H54 (cell line): ENCODE measurements at places on chromosomes 2 and 18.

DNA sequence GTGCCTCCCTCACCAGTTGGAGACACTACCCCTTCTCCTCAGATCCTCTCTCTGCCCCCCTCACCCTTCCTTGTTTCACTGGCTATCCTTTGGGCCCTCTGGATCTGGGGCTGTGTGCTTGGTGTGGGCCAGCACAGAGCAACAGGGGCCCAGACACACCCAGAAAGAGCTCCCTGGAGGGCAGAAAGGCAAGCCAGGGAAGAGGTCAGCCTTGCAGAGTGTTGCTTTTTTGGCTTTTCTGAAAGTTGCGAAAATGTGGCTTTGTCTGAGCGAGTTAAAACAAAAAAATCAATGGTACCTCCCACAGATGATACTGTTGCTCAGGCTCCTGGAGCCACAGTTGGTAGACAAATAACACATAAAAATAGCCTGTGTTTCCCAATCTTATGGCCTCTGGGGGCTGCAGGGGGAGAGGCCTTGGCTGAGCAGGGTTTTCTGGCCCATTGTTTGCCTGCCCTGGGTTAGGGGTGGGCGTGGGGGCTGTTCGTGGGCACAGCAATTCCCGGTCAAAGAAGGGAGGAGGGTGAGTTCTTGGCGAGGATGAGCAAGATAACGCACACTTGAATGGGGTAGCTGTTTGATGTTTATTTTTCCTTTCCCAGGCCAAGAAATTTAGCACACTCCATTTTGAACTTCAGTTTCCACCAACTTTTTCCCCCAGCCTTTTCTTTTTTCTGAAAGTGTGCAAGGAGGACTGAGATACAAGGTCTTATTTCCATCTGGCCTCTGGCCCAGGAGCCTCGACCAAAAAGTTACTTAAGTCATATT, 167.0 kb upstream of the HAAO start:
- DNase-seq = no peak

GRCh38 chr2:3490191-3491170, 28.9 kb downstream of the ADI1 start:
- DNase-seq = no peak

GRCh38 chr2:137228566-137228965, 463.2 kb downstream of the THSD7B start:
- no peak for DNase-seq

GRCh38 chr2:96679848-96680247, 37.3 kb downstream of the FER1L5 start:
- DNase-seq = no peak

- DNase-seq = no peak
Observed at GRCh38 chr2:1766425-1766824, 22.1 kb upstream of the PXDN start.

GRCh38 chr18:7844017-7844416, 276.9 kb downstream of the PTPRM start:
- no peak for DNase-seq

GRCh38 chr2:32357318-32358110, 691 bp downstream of the BIRC6 start:
- peak; percentile 39 for DNase-seq

GRCh38 chr2:236261452-236261851, 2.8 kb downstream of the ASB18 start:
- no peak for DNase-seq

DNA sequence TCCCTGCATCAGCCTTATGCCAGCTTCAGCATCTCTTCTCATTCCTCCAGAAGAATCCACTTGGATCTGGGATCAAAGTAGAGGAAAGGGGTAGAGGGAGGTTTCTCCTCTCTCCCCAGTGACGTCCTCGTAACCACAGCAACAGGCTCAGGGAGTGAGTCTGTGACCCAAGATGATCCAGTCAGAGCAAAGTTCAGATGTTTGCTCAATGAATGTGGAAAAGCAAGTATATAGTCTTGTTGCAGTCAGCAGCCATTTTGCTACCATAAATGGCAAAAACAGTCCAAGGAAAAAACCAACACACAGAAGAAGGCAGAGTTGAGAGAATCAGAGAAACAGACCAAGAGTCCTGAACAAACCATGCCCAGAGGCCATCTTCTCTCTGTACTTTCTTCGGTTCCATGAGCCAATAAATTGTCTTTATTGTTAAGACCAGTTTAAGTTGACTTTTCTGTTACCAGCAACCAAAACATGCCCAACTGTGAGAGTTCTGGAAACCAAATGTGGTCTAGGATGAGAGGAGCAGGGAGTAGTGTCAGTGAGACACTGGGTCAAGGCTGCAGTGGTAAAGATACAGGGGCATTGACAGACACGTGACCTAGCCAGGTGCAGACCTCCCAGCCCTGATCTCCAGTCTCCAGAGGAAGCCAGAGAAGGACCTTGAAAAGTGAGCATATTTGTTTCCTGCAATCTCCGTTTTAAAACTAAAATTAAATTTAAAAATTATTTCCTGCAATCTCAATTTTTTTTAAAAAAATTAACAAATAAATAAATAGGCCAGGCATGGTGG, 3.2 kb upstream of the CXCR1 start:
- DNase-seq = no peak

DNA sequence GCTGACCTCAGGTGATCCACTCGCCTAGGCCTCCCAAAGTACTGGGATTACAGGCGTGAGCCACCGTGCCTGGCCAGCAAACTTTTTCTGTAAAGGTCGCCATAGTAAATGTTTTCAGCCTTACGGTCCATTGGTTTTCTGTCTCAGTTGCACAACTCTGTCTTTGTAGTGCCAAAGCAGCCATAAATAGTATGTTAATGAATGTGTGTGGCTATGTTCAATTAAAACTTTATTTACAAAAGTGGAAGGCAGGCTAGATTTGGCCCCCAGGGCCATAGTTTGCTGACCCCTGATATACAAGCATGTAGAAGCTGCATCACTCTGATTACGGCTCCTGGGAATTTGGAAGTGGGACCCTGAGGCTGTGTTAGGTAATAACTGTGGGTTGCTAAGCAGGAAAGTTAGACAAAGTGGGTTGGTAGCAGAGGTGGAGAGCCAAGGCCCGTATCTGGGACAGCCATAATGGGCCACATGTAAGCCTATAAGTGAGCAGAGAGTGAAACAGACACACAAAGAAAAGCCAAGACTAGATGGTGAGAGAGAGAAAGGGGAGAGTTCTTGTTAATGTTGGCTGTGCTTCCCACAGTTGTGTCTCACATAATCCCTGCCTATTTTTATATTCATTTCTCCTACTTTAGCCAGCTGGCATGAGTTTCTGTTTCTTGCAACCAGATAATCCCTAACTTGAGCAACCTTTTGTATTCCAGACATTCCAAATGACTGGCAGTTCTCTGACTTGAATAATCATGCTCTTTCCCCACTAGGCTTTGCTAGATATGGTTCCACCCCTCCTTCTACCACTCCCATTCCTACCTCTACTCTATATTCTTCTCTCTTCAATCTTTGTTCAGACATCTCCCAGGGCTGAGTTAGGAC, 223.3 kb upstream of the STON1 start:
- no peak for DNase-seq

DNA sequence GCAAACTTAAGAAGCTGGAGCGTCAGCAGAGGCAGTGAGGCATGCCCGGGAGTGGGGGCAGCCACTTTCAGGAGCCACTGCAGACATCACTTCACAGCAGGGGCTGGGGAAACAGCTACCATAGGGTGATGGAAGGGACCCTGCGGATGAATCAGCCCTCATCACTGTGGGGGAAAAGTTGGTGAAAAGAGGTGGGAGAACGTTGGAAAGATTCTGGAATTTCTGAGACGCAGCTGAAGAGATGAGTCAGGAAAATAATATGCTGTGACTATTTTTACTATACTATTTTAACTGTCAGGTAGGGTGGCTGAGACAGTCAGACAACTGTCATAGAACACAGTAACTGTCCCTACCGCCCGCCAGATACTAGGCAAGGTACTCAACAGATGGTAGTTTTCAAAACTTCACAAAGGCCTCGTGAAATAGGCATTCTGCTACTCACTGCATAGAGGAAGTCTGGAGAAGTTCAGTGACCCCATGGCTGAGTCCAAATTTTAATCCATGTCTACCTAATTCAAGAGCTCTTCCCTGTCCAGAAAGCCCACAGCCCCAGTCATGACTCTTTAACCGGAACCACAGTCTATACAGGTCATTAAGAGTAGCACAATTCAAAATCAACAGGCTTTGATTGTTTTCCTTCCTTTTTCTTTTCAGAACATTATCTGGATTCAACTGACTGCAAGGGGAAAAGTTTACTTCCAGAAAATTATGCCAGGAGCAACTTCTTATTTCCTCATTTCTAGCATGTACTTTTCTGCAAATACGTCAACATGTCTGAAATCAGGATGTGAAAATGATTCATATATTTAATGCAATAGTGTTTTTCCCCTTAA, 39.3 kb upstream of the EPB41L3 start:
- peak; percentile 22 for DNase-seq

GRCh38 chr2:108905176-108905575, 83.8 kb downstream of the EDAR start:
- no peak for DNase-seq

DNA sequence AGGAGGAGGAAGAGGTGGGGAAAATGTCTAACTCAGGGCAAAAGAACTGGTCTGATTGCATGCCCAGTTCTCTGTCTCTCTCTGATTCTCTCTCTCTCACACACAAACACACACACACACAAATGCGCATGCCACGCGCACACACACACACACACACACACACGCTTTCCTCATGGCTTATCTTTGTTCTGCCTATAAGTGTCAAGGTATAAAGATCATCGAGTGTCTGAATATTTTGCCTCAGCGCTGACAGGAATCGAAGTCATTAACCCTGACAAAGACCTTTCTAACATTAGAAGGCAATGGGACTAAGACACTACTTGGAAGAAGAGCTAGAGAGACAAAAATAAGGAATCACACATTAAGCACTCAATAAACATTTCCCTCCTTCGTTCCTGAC, 497.1 kb upstream of the KLHL29 start:
- DNase-seq = no peak

- no peak for DNase-seq
Observed at GRCh38 chr2:139631966-139632365, 851.8 kb upstream of the NXPH2 start.

- DNase-seq = no peak
Observed at GRCh38 chr2:124163840-124164239, 138.8 kb downstream of the CNTNAP5 start.

GRCh38 chr2:149191915-149192314, 138.5 kb upstream of the LYPD6 start:
- DNase-seq = no peak

- no peak for DNase-seq
Observed at GRCh38 chr2:103960129-103960513, 893.8 kb upstream of the POU3F3 start.

DNA sequence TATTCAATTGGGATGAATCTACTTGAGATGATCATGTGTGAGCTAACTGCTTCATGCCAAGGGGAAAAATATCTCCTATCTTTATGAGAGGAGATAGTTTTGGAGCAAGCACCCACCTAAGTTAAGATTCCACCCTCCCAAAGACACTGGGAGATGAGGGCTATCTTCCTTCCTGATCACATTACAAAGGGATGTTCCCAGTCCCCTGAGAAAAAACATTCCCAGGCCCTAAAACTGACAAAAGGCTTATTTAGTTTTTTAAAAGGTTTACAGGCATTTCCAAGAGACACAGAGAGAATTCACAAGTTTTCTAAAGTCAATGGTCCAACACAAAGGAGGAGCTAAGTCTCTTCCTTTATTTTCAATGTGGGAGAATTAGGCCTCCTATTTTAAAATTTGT, 401.5 kb downstream of the FBXO15 start:
- DNase-seq = no peak

GRCh38 chr18:6553234-6553900, 138.7 kb upstream of the L3MBTL4 start:
- DNase-seq = no peak

DNA sequence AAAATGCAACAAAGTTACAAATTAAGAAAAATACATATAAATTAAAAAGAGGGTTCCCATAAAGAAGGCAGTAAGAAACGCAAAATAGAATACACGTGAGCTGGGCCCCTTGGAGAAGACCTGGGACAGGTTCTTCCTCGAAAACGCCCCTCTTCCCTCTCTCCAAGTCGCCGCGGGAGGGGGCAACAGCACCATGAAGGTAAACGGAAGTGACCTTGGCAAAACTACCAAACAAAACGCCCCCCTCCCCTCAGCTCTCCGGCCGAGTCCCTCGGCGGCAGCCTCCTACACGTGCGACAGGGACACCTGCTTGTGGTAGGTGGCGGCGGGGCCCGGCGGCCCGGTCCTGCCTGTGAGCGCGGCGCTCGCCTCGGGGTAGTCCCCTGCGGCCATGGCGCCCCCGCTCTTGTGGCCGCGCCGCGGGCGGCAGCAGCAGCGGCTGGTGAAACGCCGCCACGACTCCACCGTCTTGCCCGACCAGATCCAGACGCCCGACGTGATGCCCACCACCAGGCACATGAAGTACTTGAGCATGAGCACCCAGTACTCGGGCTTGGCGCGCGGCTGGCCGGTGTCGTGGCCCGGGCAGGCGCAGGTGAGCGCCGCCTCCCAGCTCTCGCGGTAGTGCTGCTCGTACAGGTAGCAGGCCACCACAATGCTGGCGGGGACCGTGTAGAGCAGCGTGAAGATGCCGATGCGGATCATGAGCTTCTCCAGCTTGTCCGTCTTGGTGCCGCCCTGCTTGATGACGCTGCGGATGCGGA, 2.8 kb downstream of the FZD5 start:
- DNase-seq = no peak

DNA sequence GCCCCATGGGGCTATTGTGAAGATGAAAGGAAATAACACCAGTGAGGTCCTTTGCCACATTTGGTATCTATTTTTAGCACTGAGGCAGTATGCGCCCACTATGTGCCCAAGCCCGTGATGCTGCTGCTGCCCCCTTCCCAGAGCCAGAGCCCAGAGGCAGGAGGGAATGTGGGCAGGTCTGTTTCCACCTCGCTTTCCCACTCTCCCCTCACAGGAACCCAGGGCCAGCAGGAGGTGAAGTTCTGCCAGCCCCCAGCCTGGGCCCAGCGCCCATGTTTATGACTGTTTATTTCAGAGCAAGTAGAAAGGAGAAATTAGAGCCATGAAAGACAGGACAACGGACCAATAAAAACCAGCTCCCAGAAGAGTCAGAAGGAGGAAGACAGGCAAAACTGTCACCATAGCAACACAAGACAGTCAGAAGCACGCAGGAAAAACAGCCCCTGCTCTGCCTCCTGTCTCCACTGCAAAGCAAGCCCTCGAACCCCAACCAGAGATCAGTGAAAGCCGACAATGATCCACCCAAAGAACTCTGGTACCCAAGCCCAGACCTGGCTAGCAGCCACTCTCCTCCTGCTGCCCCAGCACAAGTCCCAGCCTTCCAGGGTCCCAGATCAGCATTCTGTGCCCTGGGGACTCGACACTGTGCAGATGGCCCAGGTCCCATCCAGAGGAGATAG, 1.4 kb downstream of the CYRIA start:
- no peak for DNase-seq

- DNase-seq = no peak
Observed at GRCh38 chr2:54308186-54308585, 52.2 kb upstream of the TSPYL6 start.

- DNase-seq = no peak
Observed at GRCh38 chr2:215808194-215808593, 205.2 kb downstream of the MREG start.

GRCh38 chr2:86628091-86628522, 4.4 kb upstream of the RNF103 start:
- no peak for DNase-seq
